HTR-8/SVneo (cell line): ENCODE measurements at places on chromosomes 6 and 20.

GRCh38 chr20:54026295-54027064, 43.9 kb downstream of the BCAS1 start:
- no peak for DNase-seq

DNA sequence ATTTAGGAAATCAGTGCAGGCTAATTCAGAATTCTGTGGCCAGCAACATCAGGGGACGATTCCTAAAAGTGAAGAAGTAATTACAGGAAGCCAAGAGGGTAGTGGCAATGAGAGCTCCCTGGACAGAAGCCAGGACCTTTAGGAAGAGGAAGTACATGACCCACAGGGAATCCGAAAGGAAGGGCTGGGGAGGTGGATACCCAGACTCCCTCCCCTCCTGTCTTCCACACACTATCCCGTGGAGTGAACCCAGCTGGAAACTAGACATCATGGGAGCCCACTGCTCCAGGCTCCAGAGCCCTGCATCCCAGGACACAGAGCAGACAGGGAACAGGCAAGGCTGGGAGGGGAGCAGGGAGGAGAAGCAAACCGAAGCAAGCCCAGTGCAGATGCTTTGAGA, 83.0 kb downstream of the SNX5 start:
- DNase-seq, result no peak

DNA sequence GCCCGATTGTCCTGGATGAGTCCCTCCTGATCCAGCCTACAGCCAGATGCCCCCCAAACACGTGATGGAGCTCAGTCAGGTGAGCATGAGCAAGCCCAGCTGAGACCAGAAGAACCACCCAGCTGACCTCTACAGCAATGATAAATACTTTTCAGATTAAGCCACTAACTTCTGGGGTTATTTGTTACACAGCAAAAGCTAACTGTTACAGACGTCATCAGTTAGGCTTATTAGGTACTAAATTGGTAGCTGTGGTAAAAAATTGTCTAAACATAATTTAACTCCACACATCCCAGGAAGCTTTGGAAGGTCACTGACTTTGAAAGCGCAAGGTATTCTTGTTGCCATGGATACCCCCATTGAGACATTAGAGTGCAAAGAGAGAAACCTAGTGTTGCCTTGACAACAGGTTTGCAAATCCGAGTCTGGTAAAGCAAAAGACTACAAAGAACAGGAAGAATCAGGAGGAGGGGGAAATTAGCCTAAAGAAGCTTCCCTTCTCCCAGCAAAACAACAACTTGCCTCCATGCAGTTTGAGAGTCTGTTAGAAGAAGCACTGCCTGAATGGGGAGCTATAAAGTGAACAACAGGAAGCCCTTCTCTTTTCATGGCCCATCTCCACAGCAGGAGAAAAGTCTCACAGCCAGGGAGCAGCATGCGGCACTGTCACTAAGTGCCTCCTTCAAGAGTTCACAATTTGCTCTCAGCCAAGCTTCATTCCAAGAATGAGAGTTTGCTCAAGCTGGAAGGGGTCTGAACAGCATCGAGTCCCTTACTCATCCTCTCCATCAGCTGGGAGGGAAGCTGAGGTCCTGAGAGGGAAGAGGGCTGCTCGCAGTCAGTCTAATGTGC, 41.7 kb upstream of the ZNF831 start:
- DNase-seq, result no peak

- DNase-seq, result peak; percentile 9
Measured at GRCh38 chr6:50602292-50602691, 111.0 kb upstream of the TFAP2D start.

- no peak for DNase-seq
Measured at GRCh38 chr6:157606516-157606915, 216.5 kb upstream of the SNX9 start.

- no peak for DNase-seq
Measured at GRCh38 chr6:148358196-148358785, 15.7 kb downstream of the SASH1 start.

- no peak for DNase-seq
Measured at GRCh38 chr6:167839755-167840154, 13.0 kb downstream of the AFDN start.

DNA sequence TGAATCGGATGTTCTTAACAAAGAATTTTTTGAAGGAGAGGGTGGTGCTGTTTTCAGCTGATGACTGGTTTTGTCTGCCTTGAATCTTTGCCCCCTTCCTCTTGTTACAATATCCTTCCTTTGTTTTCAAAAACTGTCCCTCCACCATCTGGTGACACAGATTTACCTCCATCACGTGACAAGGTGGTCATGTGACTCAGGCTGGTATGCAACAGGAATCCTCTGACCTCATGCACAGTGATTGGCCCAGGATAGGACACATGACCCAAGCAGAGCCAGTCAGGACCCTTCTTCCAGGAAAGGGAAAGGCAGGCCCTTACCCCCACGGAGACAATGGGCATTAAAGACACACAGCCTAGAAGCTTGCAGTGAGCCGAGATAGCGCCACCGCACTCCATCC, 84.7 kb upstream of the MC3R start:
- no peak for DNase-seq

DNA sequence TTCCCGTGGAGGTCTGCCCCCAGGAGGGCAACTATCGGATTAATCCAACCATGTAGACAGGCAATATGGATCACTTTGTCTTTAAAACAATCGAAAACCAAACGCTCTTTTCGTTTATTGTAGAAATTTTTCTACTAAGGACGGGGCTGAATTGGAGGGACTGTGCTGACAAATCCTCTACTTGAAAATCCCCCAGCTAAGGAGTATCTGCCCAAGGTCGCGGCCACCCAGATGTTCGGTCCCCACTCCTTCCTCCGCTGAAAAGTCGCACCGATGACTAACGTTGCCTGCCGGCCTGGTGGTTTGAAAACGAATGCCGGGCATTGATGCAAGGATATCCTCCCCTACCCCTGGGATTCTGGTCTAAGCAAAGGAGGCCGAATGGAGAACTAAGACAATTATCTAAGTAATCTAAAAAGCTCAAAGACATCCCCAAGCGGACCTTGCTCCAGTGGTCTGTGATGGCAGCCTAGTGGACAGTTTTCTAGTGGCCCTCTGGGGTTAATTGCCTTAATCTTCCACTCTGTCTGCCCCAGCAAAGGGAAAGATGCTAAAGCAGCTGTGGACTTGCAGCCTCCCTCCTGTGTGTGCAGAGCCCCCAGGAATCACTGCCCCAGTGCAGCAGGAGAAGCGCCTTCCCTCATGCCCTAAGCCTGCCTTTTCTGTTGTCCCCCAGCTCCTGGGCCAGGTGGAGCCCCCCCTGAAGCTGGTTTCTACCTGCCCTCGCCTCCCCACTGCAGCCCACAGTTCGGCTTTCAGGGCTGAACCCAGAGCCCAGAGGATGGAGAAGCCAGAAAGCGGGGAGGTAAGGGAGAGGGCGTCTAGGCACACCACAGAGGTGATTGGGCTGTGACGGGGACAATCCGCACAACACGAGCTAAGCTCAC, 3.6 kb upstream of the FOXC1 start:
- no peak for DNase-seq

DNA sequence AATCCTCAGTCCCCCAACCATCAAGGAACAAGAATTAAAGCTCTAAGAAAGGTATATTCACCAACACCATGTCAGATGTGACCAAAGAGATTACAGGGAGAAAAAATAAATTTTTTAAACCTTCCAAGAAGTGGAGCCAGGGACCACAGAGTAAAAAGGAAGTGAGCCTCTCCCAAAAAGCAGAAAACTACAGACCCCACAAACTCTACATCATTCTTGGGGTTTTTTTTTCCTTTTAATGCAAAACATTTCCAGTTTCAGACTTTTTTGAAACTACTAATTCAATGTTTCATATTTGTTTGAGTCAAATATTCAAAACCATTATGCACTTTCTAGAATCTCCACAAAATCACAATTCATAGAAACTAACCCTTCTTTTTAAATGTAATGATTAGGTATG, 6.8 kb upstream of the IL17F start:
- DNase-seq, result no peak

DNA sequence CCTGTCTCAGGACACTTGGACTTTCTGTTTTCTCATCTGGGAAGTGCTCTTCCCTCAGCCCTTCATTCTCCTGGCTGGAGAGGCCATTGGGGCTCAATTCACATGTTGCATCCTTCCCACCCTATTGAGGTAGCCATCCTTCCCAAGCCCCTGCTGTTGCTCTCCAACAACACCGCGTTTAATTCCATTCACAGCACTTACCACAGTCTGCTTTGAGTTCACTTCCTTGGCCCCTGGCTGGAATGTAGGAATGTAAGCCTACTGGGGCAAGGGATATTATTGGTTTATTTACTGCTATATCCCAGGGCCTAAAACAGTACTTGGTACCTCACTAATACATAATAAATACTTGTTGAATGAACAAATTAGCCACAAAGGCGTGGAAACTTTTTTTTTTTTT, 6.7 kb upstream of the GFOD1 start:
- no peak for DNase-seq

DNA sequence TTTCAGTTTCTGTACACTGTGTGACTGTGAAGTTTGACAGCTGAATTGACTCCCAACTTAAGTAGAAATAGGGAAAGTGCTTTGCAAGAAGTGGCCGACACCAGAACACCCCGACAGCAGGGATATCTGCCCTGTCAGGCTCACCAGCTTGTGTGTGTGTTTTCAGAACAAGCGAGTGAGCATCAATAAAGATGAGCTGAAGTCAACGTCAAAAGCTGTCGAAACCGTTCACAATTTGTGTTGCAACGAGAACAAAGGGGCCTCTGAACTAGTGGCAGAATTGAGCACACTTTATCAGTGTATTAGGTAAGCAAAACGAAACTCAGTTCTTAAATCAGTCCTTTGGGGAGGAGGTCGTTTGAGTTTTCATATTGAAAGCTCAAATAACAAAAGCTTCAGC, 10.7 kb downstream of the NELFCD start:
- DNase-seq, result no peak

DNA sequence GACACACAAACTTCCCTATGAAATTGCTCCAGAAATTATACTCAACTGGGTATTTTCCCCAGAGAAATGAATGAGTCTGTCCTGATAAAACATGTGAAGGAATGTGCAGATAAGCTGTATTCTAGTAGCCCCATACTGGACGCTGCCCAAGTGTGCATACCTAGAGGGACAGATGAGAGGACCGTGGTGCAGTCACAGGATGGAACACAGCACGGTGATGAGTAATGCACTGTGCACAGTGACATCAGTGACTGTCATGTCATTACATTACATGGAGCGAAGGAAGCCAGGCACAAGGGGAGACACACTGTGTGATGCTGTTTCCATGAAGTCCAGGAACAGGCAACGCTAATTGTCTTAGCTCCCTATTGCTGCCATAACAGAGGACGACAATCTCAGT, 155.5 kb downstream of the CDH4 start:
- no peak for DNase-seq

DNA sequence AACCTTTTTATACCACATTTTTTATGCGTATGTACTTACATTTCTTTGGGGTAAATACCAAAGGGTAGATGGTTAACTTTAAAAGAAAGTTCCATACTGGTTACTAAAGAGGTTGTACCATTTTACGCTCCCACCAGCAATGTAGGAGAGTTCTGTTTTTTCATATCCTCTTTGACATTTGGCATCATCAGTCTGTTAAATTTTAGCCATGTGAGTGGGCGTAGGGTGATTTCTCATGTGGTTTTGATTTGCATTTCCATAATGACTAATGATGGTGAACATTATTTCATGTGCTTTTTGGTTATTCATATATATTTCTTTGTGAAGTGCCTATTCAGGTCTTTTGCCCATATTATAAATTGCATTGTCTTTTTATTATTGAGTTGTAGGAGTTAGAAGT, 194.2 kb downstream of the PRL start:
- DNase-seq, result no peak

- no peak for DNase-seq
Measured at GRCh38 chr6:169862043-169862891, 110.8 kb downstream of the ERMARD start.

DNA sequence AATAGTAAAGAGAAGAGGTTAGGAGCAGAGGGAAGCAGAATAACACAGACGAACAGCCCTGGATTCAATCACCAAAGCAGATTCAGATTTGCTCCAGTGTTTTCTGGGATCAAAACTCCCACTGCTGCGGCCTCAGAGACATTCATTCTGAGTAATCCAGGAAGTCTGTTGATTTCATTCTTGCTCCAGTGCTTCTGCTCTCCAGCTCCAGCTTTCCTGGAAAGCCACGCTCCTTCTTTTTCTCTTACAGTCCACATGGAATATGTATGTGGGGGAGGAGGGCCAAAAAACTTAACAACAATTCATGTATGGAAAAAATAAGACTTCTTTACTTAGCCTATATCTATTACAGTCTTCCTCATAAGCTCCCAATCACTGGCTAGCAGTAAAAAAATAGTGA, 26.4 kb upstream of the UST start:
- DNase-seq, result no peak

DNA sequence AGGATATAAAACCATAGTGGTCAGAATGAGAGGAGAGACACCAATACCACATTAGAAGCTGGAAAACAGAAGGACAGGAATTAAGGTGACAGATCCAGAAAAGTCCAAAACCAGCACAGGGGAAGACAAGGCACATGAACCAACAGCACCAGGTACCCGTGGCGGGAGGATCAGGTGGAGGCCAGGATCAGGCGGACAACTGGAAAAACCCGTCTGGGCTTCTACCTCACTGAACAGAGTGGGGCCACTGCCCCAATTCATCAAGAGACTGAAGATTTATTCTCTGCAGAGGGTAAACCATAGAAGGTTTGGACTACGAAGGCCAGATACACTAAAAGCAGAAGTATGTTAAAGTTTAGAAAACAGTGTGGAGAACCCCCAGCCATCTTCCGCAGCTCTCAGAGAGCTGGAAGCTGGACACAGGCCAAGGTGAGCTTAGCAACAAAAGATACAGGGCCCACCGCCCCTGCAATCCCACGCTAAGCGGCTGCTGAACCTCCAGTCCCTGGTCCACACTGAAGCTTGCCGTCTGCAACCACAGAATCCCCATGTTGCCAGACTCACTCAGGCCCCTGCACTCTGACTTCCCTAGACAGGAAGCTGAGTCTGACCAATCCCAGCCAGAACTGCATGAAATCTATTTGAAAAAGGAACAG, 29.9 kb downstream of the ABHD12 start:
- peak; percentile 37 for DNase-seq

- DNase-seq, result no peak
Measured at GRCh38 chr20:44069203-44070011, 117.6 kb downstream of the JPH2 start.

GRCh38 chr6:122033564-122034181, 365.8 kb upstream of the HSF2 start:
- peak; percentile 38 for DNase-seq

DNA sequence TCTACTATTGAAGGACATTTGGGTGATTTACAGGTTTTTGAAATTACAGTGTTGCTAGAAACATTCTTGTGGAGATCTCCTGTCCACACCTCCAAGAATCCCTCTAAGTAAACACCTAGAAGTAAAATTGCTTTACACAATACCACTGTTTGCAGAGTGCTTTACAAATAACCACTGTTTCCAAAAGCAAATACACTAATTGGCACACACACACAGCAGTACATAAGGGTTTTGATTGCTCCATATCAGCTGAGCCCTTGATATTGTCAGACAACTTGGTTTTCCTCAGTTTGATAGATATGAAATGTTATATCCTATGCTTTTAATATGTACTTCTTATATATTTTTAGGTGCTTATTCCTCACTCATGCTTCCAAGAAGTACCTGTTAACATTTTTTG, 6.3 kb downstream of the HMGN4 start:
- DNase-seq, result no peak
